ENCODE measurements at places on chromosomes 11 and 22. TPM values are rescaled to one million over a fixed set of nuclear protein-coding genes. Genes with fewer than 3 reads are reported as not detected.

APOBEC3B gene
- 12.4 TPM for total RNA-seq

EIF1AD gene
- total RNA-seq: 69.6 TPM

PKP3 gene
- not detected for total RNA-seq

MRGPRX4 gene
- not detected for total RNA-seq

RFPL2 gene
- not detected for total RNA-seq

SLC5A4 gene
- total RNA-seq: not detected

CDC45 gene
- total RNA-seq: 137 TPM

THY1 gene
- not detected for total RNA-seq

TBX1 gene
- total RNA-seq: 2.9 TPM

ROM1 gene
- 4.6 TPM for total RNA-seq

IRF7 gene
- 34.9 TPM for total RNA-seq

GAB4 gene
- total RNA-seq: not detected

RASSF10 gene
- not detected for total RNA-seq

CCDC73 gene
- 0.10 TPM for total RNA-seq

ISX gene
- total RNA-seq: not detected

HEPN1 gene
- not detected for total RNA-seq

LBHD1 gene
- 33.7 TPM for total RNA-seq

GAL3ST3 gene
- not detected for total RNA-seq

LGALS1 gene
- total RNA-seq: 290 TPM

LRRC32 gene
- total RNA-seq: 0.08 TPM

OTOG gene
- not detected for total RNA-seq

P2RX3 gene
- total RNA-seq: not detected

PHLDA2 gene
- 3.0 TPM for total RNA-seq

BRSK2 gene
- 0.17 TPM for total RNA-seq

MYRF gene
- total RNA-seq: 3.7 TPM
